ENCODE measurements at places on chromosomes 2 and 18.

DNA sequence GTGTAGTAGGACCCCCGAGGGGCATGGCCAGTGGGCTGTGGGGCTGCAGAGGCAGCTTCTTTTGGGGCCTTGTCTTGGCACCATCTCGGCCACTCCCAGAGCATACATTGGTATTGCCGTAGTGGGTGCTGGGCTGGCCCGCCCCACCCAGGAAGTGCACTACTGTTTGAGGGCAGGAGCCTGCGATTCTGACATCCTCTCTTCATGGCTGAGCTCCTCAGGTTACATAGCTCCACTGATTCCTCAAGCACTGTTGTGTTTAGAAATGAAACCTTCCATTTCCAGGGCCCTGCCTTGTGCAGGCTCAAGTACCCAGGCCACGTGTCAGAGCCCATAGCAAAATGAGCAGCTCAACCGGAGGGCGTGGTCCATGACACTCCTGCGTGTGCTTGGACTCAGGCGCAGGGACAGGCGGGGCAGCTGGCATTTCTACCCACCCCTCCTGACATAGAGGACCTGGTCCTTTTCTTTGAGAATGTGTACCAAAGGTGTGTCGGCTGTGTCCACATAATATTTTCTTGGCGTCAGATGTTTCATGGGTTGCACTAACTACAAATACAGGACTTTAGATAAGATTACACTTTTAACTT, 67.9 kb downstream of the DGKD start:
- DNase-seq, result peak; percentile 60

- DNase-seq, result peak; percentile 25
These were observed 175.3 kb downstream of the INHBB start for GRCh38 chr2:120520929-120521912.

- DNase-seq, result no peak
These were observed 125.1 kb downstream of the CPS1 start for GRCh38 chr2:210681491-210681890.

GRCh38 chr2:33118651-33119050, 171.9 kb downstream of the LTBP1 start:
- DNase-seq, result no peak

- DNase-seq, result no peak
These were observed 27.2 kb downstream of the MARCO start for GRCh38 chr2:118968961-118969733.

- DNase-seq, result no peak
These were observed 92.4 kb downstream of the RHOB start for GRCh38 chr2:20539133-20539719.

- DNase-seq, result no peak
These were observed 383.8 kb downstream of the NRXN1 start for GRCh38 chr2:50648041-50648700.

DNA sequence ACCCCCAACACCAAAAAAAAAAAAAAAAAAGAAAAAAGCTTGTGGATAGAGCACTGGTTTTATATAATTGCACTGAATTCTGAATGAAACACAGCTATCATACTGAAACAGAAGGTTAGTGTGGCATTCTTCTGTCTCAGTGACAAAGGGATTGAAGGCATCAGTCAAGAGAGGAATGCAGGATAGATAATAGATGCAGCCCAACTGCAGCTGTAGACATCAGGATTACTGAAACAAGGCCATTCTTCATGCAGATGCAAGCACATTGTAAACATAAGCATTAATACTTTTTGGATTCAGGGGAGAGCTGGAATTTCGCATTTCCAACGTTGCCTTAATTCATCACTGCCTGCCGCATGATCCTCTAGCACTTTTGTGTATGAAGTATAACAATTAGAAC, 897.4 kb upstream of the KLHL29 start:
- DNase-seq, result no peak

- DNase-seq, result no peak
These were observed 73.9 kb downstream of the SDC1 start for GRCh38 chr2:20150806-20151571.

DNA sequence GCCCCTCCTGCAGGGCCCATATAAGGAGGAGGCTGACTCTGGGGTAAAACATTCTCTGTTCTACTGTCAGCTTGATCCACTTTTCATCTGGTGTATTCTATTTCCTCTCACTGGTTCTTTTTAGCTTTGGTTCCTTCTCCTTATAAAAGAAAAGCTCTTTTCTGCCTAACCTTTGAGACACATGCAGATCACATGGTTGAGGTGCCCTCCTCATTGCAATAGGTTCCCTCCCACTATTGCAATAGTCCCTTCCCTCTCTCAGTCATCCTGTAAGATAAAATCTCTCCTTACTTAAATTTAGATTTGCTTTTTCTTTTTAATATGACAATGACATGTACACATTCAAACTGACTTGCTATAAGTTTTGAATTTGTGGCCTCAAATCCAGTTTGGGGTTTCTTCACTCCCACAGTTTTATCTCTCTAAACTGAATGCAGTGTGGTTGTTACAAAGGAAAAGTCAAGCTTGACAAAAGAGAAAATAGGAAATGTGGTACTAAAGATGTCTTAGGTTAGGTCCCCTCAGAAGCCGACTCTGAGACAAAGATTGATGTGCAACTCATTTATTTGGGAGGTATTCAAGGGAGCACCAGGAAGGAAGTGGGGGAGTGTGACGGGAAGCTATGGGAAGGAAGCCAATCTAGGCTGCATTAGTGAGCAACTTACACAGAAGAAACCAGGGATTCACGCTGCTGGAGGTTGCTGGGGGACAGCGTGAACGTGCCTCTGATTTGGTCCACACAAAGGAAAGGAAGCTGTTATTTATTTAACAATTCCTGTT, 127.6 kb upstream of the LINC00305 start:
- no peak for DNase-seq

DNA sequence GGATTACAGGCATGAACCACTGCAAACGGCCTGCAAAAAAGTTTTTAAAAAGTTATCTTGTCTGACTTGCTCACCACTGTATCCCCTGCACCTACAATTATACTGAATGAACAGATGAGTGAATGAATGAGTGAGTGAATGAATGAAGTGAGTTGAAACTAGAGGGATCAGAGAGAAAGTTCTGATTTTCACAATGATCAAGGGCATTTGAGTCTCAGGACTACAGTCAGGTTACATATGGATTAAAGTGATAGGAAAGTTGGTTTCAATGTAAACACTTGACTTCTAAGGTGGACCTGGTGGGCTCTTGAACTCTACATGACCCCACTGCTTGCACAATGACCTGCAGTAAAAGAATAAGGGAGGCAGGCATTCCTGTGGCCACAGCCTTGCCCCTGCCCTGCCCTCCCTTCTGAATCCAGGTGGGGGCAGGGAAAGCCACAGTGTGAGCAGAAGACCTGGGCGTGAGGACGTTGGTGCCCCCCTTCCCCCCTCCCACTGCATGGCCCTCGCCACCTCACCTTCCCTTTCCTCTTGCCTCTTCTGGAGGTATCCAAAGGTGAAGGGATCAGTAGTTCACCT, 10.7 kb downstream of the C2orf80 start:
- peak; percentile 16 for DNase-seq

GRCh38 chr2:127605691-127606263, 40.2 kb upstream of the GPR17 start:
- no peak for DNase-seq

DNA sequence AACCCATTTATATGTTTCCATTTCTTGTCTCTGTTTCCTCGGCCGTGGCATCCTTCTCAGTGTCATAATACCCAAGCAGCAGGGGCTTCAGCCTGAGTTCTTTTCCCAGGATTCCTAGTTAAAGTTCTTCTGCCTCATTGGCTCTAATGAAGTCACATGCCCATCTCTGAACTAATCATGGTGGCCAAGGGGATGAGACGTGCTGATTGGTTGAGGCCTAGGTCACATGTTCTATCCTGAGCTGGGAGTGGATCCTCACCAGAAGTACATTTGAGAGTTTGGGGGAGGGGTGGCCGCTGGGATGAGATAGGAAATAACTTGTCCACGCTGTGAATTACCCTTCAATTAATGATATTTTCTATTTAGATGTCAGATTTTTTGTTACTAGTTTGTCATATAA, 3.8 kb upstream of the UGT1A5 start:
- no peak for DNase-seq

DNA sequence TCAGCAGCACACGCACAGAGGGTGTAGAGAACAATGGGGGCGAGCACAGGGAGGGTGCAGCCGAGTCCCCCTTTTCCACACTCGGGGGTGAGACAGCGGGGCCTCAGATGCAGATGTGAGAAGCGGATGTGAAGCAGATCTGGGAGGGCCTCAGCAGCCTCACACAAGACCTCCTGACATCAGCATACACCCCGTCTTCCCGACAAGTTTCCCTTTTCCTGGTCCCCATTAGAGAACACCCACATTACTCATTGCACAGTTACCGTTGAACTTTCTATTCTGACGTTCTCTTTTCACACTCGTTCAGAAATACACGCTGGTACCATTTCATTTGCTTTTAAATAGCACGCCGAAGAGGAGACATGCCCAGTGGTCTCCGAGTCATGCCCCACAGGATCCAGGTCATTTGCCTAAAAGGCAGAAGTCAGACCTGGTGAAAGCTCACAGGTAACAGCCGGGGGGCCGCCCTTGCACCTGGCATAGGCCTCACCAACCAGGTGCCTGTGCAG, 129.5 kb upstream of the ID2 start:
- DNase-seq, result no peak

- peak; percentile 61 for DNase-seq
These were observed 186.2 kb downstream of the STK39 start for GRCh38 chr2:168060986-168061750.

DNA sequence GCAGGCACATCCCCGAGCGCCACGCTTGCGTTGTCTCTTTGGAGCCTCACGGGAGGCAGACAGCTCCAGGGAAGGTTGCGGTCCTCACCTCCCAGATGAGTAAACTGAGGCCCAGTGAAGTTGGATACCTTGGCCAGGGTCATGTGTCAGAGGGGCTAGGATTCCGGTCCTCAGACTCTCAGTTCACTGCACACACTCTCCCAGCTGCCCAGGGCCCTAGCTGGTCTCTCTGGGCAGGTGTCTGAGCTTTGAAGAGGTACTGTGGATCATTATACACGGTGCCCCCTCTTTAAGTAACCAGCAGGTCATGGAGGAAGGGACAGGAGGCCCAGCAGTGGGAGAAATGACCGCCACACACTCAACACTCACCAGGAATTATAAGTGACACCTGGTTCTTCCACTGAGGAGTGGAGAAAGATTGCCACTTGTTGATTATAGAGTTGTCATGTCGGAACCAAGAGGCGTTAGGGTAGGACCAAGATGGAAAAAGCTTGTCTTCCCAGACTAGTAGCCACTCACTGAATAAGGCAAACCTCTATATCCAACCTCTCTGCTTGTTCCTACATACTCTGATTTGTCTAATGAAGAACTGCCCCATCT, 588 bp downstream of the TMEM214 start:
- no peak for DNase-seq

GRCh38 chr2:7280790-7281189, 363.6 kb downstream of the RNF144A start:
- DNase-seq, result no peak

DNA sequence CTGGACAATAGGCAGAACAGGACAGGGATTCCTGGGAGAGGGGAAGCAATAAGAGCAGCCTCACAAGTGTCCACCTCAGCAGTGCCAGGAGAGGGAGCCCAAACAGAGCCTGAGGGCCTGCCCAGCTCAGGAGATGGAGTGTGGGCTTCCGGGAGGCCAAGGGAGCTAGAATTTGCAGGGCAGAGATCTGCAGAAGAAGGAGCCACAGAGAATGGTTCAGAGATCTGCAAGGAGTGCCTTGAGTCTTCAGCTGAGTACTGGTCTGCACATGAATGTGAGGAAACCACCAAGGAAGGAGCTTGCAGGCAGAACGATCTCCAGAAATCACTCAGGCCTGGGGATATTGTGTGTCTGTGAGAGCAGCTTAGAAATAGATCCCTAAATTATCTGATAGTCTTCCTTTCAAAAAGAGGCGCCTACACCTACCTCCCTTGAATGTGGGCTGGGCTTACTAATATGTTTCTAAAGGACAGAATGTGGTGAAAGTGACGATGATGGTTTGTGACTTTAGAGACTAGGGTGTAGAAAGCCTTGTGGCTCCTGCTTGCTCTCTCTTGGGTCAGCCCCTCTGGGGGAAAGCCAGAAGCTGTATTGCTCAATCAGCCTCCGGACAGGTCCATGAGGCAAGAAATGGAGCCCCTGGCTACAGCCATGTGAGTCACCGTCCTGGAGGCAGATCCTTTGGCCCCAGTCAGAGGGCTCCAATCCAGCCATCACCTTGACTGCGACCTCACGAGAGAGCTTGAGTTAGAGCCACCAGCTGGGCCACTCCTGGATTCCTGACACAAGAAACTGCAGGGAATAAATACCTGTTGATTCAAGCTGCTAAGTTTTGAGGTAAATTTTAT, 7.6 kb upstream of the LPIN1 start:
- DNase-seq, result peak; percentile 95

GRCh38 chr2:163594497-163594896, 141.3 kb downstream of the FIGN start:
- DNase-seq, result no peak

- DNase-seq, result no peak
These were observed 193.8 kb upstream of the ARL4C start for GRCh38 chr2:234690569-234691213.

DNA sequence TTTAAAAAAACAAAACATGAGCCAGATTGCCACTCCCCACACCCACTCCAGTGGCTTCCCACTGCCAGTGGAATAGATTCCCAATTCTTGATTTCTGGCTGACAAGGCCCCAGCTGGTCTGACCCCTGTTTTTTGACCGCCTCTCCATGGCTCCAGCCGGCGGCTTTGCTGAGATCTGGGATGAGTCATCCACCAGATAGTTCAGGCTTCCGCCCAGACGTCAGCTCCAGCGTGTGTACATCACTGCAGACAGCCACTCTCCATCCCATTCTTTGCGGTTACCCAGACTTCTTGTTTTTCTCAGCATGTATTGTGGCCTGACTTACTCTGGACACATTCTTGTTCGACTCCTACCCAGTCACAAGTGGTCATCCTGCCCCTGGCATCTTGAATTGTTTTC, 227.9 kb downstream of the GBX2 start:
- DNase-seq, result peak; percentile 98

GRCh38 chr18:66511792-66512191, 92.1 kb downstream of the CDH19 start:
- peak; percentile 78 for DNase-seq

DNA sequence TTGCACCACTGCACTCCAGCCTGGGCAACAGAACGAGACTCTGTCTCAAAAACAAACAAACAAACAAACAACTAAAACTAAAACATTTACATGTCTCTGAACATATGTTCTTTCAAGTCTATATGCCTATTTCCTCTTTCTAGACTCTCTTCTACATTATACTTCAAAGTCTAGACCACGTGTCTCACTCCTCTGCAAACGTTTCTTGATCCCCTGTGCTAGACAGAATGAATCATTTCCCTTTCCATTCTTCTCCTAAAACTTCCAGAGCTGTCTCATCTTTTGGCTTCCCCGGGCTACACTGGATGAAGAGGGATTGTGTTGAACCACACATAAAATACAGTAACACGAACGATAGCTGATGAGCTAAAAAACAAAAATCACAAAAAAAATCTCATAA, 67.1 kb downstream of the BAZ2B start:
- DNase-seq, result peak; percentile 50

DNA sequence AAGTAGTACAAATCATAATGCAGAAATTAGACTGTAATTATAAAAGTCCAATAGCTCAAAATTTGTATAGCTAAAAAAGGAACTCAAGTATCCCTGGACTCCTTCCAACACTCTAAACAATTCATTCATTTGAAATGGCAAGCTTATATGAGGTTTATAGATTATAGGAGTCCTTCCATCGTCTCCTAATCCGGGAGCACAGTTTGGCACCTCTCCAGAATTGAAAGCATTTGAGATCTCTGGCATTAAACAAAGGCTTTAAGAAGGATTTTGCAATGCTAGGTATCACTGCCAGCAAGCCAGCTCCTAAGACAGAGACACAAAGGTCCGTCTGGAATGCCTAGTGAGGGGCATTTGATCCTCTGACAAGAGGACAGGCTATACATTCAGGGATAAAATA, 90.9 kb downstream of the ACVR1 start:
- peak; percentile 58 for DNase-seq

Data from iris pigment epithelial cell (primary cell).